Stimulated activated CD4-positive, alpha-beta T cell treated with anti-CD3 and anti-CD28 coated beads, Interleukin-4, amount 100 ng/mL, for 4 hours (primary cell): ENCODE measurements at places on chromosomes 13 and 19.

- DNase-seq = no peak
Observed at GRCh38 chr13:96821971-96822370, 172.3 kb downstream of the OXGR1 start.

GRCh38 chr13:44218501-44219240 is 155.0 kb upstream of the SERP2 start:
- DNase-seq = no peak

- DNase-seq = no peak
Observed at GRCh38 chr13:75494491-75494890, 12.5 kb upstream of the TBC1D4 start.

DNA sequence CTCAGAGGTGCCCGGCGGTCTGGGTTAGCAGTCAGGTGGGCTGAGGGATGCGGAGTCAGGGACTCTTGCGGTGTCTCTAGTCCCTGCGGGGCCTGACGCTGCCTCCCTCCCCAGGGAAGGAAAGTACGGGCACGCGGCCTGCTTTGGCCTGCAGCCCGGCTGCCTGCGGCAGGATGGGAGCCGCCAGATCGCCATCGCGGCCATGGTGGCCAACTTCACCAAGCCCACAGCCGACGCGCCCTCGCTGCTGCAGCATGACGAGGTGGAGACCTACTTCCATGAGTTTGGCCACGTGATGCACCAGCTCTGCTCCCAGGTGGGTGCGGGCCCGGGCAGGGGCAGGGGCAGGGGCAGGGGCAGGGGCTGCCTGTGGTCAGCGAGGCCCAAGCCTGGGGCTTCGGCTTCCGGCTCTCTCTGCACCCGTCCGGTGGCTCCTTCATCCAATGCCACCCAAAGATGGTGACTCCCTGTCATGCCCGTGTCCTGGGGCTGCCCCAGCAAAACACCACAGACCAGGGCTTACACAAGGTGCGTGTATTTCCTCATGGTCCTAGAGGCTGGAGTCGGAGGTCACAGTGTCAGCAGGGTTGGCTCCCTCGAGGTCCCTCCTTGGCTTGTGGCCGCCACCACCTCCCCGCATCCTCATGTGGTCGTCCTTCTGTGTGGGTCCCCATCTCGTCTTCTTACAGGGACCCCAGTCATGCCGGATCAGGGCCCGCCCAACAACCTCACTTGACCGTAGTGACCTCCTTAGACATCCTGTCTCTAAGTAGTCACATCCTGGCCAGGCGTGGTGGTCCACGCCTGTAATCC is 11.3 kb upstream of the ZNF554 start:
- no peak for DNase-seq
